HepG2 (cell line): ENCODE measurements at places on chromosomes 1 and 21. TPM values are rescaled to one million over a fixed set of nuclear protein-coding genes. Genes with fewer than 3 reads are reported as not detected.

The ADIPOR1 gene
- 55.7 and 60.0 TPM in 2 replicates for total RNA-seq

The LPAR3 gene
- total RNA-seq, result not detected in 2 replicates

The UFC1 gene
- 72.8 and 96.5 TPM in 2 replicates for total RNA-seq

The ELAPOR1 gene
- 0.14 and 0.20 TPM in 2 replicates for total RNA-seq

GRCh38 chr1:150999051-150999674 lies 7.5 kb downstream of the MINDY1 start:
- H3K27ac ChIP-seq, result no peak overlapping the region
- H3K4me3 ChIP-seq, result no peak overlapping the region
- DNase-seq, result no peak
- H3K27me3 ChIP-seq, result no peaks in the 10 kb centered on the region

GRCh38 chr1:167132301-167133010 lies 38.6 kb downstream of the STYXL2 start:
- no peak for DNase-seq
- no peaks in the 10 kb centered on the region for H3K36me3 ChIP-seq
- H3K4me1 ChIP-seq, result no peaks in the 10 kb centered on the region
- no peak overlapping the region for H3K4me3 ChIP-seq
- peaks cover 1% of the 10 kb centered on the region; the same call in 1 of the 2 replicates for H3K27me3 ChIP-seq
- no peak overlapping the region for H3K27ac ChIP-seq

DNA sequence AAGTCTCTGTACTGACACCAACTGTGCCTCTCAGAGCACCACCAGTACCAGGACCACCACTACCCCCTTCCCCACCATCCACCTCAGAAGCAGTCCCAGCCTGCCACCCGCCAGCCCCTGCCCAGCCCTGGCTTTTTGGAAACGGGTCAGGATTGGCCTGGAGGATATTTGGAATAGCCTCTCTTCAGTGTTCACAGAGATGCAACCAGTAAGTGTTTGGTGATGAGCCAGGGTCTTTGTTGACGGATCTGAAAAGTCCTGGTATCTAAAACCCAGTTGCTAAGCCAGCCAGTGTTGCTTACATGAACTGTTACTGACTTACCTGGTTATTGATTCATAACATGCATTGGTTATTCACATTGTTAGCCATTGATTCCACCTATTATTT lies 1.1 kb downstream of the C1orf56 start:
- H3K27ac ChIP-seq, result no peak overlapping the region
- 0 out of 3 replicates have a peak, but pooled peaks cover 7% of the 10 kb centered on the region for H3K36me3 ChIP-seq
- DNase-seq, result no peak
- peak overlapping the region; percentile 75 for H3K4me3 ChIP-seq
